ENCODE measurements at places on chromosomes 7 and 10. TPM values are rescaled to one million over a fixed set of nuclear protein-coding genes. Genes with fewer than 3 reads are reported as not detected.

GRCh38 chr10:78330884-78331283 lies 297.2 kb downstream of the RPS24 start:
- DNase-seq, result no peak

DNA sequence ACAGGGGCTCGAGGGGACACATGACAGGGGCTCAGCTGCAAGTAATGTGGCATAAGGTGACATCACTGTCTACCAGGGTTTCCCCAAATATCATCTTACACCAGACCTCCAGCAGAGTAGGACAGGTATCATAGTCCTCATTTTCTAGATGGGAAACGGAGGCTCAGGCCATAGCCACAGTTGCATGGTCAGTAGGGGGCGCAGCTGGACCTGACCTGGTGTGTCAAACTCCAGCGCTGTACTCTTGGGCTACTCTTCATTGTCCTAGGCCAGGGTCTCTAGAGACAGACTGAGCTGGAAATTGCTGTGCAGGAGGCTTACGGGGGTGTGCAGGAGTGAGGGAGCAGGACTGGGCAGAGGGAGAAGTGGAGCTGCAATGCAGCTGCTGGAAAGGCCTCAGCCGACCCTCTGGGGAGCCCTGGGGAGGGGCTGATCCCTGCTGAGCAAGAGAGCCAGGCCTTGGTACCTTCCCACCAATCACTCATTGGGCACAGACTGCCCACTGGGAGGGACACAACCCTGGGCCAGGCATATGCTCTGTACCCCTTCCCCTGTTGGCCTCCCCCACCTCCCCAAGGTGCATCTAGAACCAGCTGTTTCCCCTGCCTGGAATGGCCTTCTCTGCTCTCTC lies 89.9 kb downstream of the CDH23 start:
- peak; percentile 47 for DNase-seq

- DNase-seq, result no peak
Measured at GRCh38 chr7:63114371-63114985, 884.2 kb upstream of the ZNF722 start.

DNA sequence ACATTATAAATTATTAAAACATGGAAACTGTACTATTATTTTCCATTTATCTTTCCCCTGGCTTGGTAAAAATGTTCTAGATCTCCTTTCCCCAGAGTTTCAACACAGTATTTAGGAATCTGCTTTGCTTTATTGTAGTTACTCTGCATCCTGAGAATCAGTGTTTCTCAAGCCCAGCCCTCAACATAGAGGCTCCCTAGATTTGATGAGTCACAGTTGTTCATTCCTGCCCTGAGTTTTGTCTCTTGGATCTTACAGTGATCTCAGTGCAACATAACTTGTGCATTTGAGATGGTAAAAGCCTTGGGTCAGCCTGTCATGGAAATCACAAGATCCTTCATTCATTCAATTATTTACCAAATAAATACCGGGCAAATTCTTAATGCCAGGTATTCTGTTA lies 63.0 kb downstream of the VAX1 start:
- no peak for DNase-seq

MEIG1 gene
- total RNA-seq, result not detected

ALDH18A1 gene
- 76.9 TPM for total RNA-seq

Data from fibroblast of the aortic adventitia (primary cell).